ENCODE measurements at places on chromosomes 11 and 22. TPM values are rescaled to one million over a fixed set of nuclear protein-coding genes. Genes with fewer than 3 reads are reported as not detected.

OR51E2 gene
- total RNA-seq: not detected

SHANK2 gene
- 5.7 TPM for total RNA-seq

ASCC2 gene
- 57.2 TPM for total RNA-seq

EIF3F gene
- total RNA-seq: 205 TPM

PDE3B gene
- total RNA-seq: 1.2 TPM

OR5J2 gene
- total RNA-seq: not detected

CD3G gene
- total RNA-seq: 1.4 TPM

TMEM45B gene
- 85.3 TPM for total RNA-seq

CD3E gene
- total RNA-seq: 1.9 TPM

EIF1AD gene
- total RNA-seq: 24.7 TPM

VSIG10L2 gene
- 0.27 TPM for total RNA-seq

SCGB1C1 gene
- not detected for total RNA-seq

- DNase-seq: no peak
Measured at GRCh38 chr11:63745304-63746170, 23.0 kb downstream of the ZFTA start.

- no peak for DNase-seq
Measured at GRCh38 chr11:62925745-62926679, 4.8 kb upstream of the CHRM1 start.

DNA sequence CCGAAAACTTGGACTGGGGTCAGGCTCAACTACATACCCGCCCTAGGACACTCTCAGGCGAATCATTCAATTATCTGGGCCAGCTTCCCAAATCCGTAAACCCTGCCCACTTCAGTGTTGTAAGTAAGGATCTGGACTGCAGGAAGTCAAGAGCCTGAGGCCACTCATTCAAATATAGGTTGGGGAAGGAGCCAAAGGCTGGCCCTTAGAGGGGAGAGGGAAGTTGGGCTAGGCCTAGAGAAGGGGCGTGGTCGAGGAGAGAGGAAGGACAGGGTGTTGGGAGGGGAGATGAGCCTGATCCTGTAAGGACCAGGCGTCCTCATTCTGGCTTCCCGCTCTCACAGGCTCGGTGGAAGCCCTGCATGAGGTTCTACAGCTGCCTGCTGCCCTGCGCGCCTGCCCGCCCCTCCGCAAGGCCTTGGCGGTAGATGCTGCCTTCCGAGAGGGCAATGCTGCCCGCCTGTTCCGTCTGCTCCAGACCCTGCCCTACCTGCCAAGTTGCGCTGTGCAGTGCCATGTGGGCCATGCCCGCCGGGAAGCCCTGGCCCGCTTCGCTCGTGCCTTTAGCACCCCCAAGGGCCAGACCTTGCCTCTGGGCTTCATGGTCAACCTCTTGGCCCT is 3.0 kb downstream of the SAC3D1 start:
- DNase-seq: no peak

GRCh38 chr22:29031227-29032011 is 30.2 kb downstream of the C22orf31 start:
- no peak for DNase-seq

DNA sequence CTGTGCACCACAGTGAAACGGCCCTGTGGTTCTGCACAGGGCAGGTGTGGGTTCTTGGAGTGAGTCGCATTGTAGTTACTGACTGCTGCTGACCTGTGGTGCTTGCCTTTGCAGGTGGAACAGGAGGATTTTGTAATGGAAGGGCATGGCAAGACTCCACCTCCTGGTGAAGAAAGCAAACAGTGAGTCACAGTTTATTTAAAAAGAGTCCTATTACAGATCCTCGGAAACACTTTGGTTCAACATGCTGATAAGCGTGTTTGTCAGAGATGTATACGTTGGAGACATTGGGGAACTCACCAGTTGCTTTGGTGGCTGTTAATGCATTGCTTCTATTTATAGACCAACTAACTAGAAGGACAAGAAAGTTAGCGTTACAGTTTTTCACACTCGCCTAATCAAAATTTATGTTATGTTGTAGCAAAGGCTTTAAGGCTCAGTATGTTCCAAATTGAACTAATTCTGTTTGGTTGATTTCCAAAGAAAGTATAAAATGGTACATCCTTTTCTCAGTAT is 21.7 kb upstream of the TNRC6B start:
- no peak for DNase-seq

GRCh38 chr22:29642694-29643093 is 39.3 kb downstream of the NF2 start:
- DNase-seq: no peak

- no peak for DNase-seq
Measured at GRCh38 chr22:39363751-39364515, 14.1 kb downstream of the SYNGR1 start.

GRCh38 chr11:124674168-124674517 is 439 bp downstream of the SPA17 start:
- DNase-seq: no peak

DNA sequence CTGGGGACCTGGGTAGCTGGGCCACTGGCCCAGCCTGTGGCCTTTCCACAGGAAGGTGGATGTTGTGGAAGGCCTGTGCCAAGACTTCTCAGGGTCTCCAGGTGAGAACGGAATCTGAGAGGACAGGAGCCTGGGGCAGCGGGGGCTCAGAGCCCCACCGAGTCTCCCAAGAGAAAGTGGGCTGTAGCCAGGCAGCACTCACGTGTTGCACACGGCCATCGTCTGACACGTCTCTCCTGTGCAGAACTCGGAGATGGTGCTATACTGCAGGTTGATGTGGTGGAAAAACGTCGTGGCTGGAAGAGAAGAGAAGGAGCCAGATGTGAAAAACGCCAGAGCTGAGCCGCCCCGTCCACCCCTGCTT is 6.4 kb downstream of the MOB2 start:
- no peak for DNase-seq

DNA sequence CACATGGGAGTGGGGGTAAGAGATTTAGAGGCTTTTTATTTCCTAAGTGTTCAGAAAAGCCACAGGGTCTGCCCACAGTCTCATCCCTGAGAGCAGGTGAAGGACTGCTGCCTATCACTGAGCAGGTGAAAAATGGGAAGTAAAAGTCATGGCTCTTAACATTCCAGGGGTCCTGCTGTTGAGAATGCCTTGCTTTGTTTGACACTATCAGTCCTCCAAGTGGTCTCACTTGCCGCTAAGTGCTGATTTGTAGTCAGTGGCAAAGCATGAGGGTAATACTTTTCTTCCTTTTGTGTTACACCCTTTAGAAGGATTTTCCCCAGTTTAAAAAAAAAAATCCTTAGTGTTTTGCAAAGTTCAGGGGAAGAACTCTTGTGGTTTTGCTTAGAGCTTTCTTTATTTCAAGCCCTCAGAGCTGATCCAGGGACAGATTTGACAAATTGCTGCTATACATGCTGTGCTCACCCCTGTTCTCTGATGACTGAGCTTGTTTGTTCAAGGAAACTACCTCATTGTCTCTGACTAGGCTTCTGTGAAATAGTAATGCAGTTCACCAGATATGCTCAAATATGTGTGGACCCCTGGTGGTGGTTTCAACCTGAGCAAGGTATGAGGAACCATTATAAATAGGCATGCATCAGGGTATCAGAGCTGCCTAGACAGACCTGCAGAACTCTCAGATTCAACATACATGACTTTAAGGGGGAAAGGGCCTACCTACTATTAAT is 141.0 kb downstream of the ARHGAP42 start:
- no peak for DNase-seq

DNA sequence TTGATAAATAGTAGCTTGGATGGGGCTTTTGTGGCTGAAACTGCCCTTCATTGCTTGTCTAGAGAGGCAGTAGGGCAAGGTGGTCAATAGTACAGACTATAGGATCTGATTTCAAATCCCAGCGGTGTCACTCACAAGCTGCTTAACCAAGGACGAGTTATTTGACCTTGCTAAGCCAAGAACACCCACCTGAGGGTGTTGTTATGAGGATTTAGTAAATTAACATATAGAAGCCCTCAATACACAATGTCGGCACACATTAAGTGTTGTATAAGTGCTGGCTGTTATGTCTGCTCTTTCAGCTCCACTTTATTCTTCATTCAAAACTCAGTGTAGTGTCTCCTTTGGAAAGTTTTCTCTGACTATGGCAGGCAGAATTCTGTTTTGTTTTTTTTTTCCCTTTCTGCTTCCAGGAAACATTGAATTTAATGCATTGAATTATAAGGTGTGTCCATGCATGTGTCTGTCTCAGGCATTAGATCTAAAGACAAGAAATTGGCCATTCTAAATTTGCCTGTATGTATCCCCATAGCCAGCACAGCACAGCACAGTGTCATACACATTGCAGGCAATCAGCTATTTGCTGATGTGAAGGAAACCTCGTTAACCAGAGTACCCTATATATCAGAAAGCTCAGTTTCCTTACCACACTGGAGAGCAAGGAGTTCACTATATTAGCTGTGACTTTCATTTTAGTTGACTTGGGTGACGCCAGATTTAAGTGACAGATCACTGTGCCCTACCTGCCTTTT is 212.1 kb downstream of the NELL1 start:
- no peak for DNase-seq

DNA sequence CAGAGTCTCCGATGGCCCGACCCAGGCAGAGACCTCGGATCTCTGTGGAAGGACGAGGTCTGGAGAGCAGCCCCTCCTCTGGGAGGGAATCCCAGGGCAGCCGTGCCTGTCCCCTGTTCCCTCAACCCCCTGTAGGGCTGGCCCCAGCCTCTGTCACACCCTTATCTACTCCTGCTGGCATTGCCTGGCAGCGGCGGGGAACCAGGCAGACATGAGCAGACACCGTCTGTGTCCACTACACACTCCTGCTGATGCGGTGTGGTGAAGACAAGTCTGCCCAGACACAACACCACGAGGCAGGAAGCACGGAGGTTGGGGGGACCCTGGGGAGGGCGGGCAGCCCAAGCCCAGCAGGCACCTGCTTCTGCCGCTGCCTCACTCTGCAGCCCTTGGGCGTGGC is 52.5 kb upstream of the A4GALT start:
- DNase-seq: no peak

GRCh38 chr11:44327730-44328129 is 17.8 kb upstream of the ALX4 start:
- DNase-seq: no peak

- DNase-seq: no peak
Measured at GRCh38 chr11:83284501-83285150, 1.5 kb downstream of the CCDC90B start.

DNA sequence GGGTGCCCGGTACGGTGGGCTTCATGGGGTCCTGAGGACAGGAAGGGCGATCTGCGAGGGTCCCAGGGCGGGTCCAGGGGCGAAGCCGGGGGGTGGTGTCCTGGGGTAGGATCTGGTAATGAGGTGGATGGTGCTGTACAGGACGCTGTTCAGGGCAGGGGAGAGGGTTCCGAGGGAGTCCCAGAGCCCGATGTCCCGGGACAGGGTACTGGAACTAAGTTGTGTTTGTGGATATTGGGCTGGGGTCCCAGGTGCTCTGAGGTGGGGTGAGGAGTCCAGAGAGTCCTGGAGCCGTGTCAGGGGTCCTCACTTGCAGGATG is 426 bp downstream of the LZTR1 start:
- no peak for DNase-seq

DNA sequence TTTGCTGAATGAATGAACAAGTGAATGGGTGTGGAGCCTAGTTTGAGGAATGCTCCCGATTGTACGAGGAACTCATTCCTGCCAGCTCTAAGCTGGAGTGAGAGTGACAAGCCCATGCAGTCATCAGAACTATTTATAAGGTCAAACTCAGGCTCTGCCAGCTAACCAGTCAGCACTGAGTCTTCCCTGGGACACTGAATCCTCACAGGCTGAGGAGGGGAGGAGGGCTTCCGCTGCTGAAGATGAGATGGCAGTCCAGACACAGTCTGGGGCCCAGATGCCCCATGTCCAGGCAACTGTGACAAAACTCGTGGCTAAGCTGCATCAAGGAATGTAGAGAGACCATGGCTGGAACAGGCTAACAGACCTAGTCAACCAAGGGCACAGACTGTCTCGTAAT is 4.0 kb downstream of the LRP4 start:
- DNase-seq: no peak

DNA sequence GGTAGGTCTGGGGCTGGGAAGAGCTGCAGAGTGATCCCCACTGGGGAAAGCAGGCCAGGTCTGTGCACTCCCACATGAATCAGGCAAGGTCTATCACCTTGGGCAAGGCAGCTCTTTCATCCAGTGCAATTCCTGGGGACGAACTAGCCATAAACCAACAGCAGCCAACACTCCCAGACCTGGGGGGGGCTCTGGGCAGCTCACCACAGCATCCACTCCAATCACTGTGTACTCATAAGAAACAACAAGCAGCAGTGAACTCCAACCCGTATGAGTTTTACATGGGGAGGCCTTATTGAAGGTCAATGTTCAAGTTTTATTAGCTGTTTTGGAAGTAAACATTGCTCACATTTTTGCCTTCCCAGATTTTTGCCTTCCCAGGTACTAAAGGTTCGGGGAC is 157.4 kb upstream of the NAV2 start:
- no peak for DNase-seq

- no peak for DNase-seq
Measured at GRCh38 chr11:1307163-1307870, 2.1 kb downstream of the TOLLIP start.

- no peak for DNase-seq
Measured at GRCh38 chr11:112858289-112859023, 102.8 kb upstream of the NCAM1 start.
